Mesenteric fat pad (tissue), 1 donor: ENCODE measurements at places on chromosomes 12 and 14. TPM values are rescaled to one million over a fixed set of nuclear protein-coding genes. Genes with fewer than 3 reads are reported as not detected.

The ITGB7 gene
- 2.3 TPM for total RNA-seq

The KCNJ8 gene
- total RNA-seq: 16.5 TPM

The CLEC2D gene
- total RNA-seq: 9.2 TPM

The USP44 gene
- 1.3 TPM for total RNA-seq

The FKBP4 gene
- total RNA-seq: 51.3 TPM

The TNS2 gene
- 210 TPM for total RNA-seq

The LRFN5 gene
- total RNA-seq: 3.6 TPM

The TSPAN11 gene
- 1.4 TPM for total RNA-seq

The SMOC1 gene
- total RNA-seq: 0.93 TPM

The HEBP1 gene
- total RNA-seq: 83.8 TPM

The BTBD7 gene
- 29.6 TPM for total RNA-seq

The SMIM41 gene
- 0.45 TPM for total RNA-seq

The SYT10 gene
- total RNA-seq: not detected

The CCDC38 gene
- total RNA-seq: not detected

The CEBPE gene
- not detected for total RNA-seq

The TBK1 gene
- total RNA-seq: 23.4 TPM

The SCAF11 gene
- 115 TPM for total RNA-seq

The RBP5 gene
- 1.1 TPM for total RNA-seq

The CEP170B gene
- total RNA-seq: 38.3 TPM

The TCHP gene
- total RNA-seq: 8.6 TPM

The SIX4 gene
- total RNA-seq: 1.9 TPM

The NKX2-1 gene
- total RNA-seq: not detected

The CACNB3 gene
- 13.2 TPM for total RNA-seq

The DNAH10 gene
- 0.51 TPM for total RNA-seq

The CMA1 gene
- 1.4 TPM for total RNA-seq

The BDKRB1 gene
- 0.71 TPM for total RNA-seq

The SLC25A47 gene
- not detected for total RNA-seq

The SCN8A gene
- 1.2 TPM for total RNA-seq

The FAM181A gene
- not detected for total RNA-seq

The NEMF gene
- total RNA-seq: 72.0 TPM

The PTCSC3 gene
- not detected for total RNA-seq

The PTPRR gene
- 0.32 TPM for total RNA-seq
